ENCODE measurements at places on chromosomes 5 and 9.

DNA sequence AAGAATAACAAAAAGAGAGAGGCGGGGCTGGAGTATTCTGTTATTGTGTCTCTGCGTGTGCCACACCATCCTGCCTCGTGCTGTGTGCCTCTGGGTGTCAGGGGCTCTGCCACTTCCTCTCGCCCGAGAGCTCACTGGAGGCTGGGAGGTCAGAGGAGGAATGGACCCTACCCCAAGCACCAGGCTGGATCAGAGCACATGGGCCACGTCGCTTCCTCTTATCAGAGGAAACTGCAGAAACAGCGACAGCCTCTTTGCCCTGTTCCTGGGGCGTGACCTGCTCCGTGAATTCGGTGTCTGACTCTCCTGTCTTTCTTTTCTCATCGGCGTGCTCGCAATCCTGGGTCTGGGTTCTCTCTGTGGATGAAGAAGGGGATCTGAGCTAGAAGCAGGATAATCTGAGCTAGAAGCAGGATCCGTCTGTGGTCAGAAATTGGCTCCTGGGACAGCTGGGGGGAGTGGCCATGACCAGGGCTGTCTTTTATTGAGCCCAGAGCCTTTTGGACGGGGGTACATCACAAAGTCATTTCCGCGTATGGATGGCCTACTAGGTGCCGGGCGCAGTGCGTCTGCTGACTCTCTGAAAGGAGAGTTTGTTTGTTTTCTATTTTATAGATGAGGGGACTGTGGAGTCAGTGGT, 150.3 kb upstream of the COL5A1 start:
- DNase-seq = no peak

GRCh38 chr5:172932313-172933017, 26.8 kb upstream of the RPL26L1 start:
- DNase-seq = peak; percentile 33

DNA sequence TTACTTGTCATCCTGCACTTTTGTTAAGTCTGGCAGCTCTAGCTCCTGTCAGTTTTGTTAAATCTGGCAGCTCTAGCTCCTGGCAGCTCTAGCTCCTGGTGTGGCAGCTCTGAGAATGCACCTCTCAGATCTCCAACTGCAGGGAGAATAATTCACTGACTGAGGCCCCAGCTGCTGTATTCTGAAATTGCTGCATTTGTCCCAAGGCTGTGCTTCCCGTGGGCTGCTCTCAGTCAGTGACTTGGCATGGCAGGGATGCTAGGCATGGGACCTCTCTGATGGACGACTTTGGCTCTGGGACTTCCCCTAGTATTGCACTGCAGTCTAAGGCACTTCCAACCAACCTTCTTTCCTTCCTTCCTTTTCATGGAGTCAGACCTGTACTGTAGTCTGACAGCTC, 475.7 kb downstream of the CCDC171 start:
- no peak for DNase-seq

- no peak for DNase-seq
These were observed 54.2 kb downstream of the FNBP1 start for GRCh38 chr9:129988607-129989361.

- no peak for DNase-seq
These were observed 142.4 kb downstream of the PCSK5 start for GRCh38 chr9:76032797-76033373.

- DNase-seq = no peak
These were observed 104.6 kb downstream of the INSYN2B start for GRCh38 chr5:169875731-169876130.

GRCh38 chr5:31635446-31635845, 3.5 kb upstream of the PDZD2 start:
- no peak for DNase-seq

DNA sequence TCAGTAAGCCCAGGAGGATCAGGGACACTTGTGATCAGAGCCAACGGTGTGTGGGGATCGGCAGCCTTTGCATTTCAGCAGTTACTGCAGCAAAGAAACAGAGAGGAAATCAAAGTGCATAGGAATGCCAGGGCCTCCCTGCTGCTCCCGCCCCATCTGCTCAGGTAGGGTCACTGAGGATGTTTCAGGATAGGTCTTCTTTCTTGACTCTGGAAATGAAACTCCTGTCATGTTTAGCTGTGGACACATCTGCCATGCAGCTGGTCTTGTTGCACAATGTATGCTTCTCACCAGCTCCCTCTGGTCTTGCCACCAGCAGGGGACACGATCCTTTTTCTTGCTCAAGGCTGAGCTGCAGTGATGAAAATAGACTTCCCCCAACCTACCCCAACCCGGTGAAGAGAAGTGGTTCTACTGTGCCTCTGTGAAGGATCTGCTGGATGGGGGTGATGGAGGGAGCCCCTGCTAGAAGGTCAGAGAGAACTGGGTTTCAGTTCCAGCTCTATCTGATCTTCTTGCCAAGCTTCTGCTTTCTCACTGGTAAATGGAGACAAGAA, 185.2 kb upstream of the KLF4 start:
- DNase-seq = no peak

- no peak for DNase-seq
These were observed 219.6 kb upstream of the RORB start for GRCh38 chr9:74277532-74277931.

- DNase-seq = no peak
These were observed 1078.3 kb upstream of the SEMA6A start for GRCh38 chr5:117652958-117653280.

- no peak for DNase-seq
These were observed 25.3 kb upstream of the SLC31A2 start for GRCh38 chr9:113125386-113126035.

GRCh38 chr5:121296356-121296755, 555.3 kb upstream of the FTMT start:
- DNase-seq = no peak

GRCh38 chr9:7570107-7570720, 229.4 kb downstream of the DMAC1 start:
- peak; percentile 34 for DNase-seq

GRCh38 chr5:159083548-159084452, 15.9 kb downstream of the EBF1 start:
- no peak for DNase-seq

DNA sequence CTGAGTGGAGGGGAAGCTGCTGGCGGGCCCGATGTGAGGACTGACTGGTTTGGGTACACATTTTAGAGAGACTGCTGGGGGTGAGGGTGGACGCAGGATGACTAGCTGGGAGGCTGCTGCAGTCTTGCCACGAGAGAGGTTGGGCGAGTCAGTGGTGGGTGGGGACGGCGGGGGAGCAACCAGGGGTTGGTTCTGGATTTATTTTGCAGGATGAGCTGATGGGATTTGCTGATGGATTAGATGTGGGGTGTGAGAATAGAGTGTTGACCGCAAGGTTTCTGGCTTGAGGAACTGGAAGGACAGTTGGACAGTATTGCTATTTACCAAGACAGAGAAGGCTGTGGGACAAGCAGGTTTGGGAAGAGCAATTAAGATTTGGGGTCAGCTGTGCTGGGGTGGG, 5.8 kb upstream of the NDST1 start:
- DNase-seq = no peak

GRCh38 chr5:138981131-138981530, 106.0 kb upstream of the LRRTM2 start:
- no peak for DNase-seq

GRCh38 chr5:165928971-165929370, 2362.5 kb upstream of the WWC1 start:
- no peak for DNase-seq

DNA sequence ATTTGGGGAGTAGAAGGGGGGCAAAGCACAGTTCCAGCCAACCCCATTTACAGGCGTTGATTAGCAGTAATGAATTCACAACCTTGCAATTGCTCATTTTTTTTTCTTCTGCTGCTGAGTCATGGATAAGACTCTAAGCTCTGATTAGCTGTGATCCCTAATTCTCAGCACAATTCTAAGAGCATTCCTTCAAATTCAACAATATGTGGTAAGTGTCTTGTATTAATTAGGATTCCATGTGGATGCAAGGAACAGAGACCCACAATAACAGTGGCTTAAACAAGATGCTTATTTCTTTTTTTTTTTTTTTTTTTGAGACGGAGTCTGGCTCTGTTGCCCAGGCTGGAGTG, 133.4 kb downstream of the PALM2AKAP2 start:
- no peak for DNase-seq

- DNase-seq = no peak
These were observed 27.6 kb downstream of the ABCA1 start for GRCh38 chr9:104900324-104900723.

GRCh38 chr5:7657153-7657552, 193.8 kb downstream of the CFAP90 start:
- DNase-seq = no peak

- DNase-seq = no peak
These were observed 125.3 kb upstream of the DAPK1 start for GRCh38 chr9:87372356-87372851.

DNA sequence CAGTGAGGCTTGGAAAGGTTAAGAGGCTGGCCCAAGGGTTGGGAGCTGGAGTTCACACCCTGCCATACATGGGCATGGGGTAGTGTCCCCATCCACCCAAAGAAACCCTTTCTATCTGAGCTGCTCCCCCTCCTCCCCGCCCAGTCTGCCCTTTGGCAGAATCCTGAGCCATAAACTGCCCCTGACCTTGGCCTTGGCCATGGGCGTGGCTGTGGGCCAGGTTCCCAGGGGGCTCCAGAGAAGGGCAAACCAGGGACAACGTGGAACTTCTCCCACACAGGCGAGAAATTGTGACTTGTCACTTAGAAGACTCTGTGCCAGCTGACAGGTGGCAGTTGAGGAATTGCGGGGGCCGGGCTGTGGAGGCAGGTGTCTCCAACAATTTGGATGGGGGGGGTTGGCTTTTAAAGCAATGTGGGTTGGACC, 4.8 kb downstream of the FAM78A start:
- no peak for DNase-seq

DNA sequence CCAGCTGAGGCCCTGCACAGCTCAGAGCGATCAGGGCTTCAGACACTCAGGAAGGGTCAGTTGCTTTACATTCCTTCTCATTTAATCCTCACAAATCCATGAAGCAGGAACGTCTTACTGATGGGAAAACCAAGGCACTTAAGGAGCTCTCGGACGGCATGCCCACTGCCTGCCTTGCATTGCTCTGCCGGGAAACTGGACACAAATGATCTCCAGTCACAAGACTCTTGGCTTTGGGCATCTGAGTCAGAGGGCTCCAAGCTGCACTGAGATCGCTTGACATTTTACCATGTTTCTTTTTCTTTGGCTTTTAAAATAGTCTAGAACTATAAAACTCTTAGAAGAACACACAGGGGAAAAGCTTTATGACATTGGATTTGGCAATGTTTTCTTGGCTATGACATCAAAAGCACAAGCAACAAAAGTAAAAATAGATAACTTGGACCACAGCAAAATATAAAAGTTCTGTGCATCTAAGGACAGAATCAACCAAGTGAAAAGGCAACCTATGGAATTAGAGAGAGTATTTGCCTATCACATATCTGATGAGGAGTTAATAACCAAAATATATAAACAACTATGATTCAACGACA, 43.6 kb upstream of the HRH2 start:
- DNase-seq = no peak

- DNase-seq = no peak
These were observed 13.5 kb upstream of the MAP1B start for GRCh38 chr5:72093824-72094223.

- DNase-seq = no peak
These were observed 30.9 kb downstream of the GSN start for GRCh38 chr9:121298689-121299466.

All from stimulated activated CD4-positive, alpha-beta T cell treated with anti-CD3 and anti-CD28 coated beads, TNF-alpha, amount 100 ng/mL, for 1 hour (primary cell).